LHCN-M2 (cell line): ENCODE measurements at places on chromosomes 11 and 22.

- DNase-seq, result peak; percentile 40
Observed at GRCh38 chr22:36405671-36406538, 18.1 kb upstream of the MYH9 start.

- DNase-seq, result peak; percentile 99
Observed at GRCh38 chr11:61378713-61379313, 13.6 kb upstream of the TMEM216 start.

- DNase-seq, result no peak
Observed at GRCh38 chr22:46792841-46793261, 30.4 kb downstream of the TBC1D22A start.

DNA sequence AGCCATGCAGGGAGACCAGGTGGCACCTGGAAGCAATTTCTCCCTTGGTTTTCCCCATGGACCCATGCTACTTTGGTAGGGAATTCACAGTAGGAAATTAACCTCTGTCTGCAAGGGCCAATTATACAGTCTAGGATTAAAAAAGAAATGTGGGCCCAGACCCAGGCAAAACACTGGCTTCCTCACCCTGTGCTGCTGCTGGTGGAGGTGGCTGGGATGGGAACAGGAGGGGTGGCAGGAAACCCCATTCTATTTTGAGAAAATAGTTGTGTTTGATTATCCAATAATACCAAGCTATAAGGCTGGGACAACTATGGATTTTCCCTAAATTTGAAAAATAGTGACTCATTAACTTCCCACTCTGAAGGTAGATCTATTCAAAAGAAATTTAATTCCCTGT, 417.0 kb upstream of the NARS2 start:
- no peak for DNase-seq

GRCh38 chr22:27023591-27023990, 366.2 kb downstream of the MIAT start:
- DNase-seq, result no peak

GRCh38 chr11:67695606-67696005, 21.2 kb upstream of the ALDH3B2 start:
- no peak for DNase-seq

- DNase-seq, result no peak
Observed at GRCh38 chr11:83299681-83300080, 13.5 kb upstream of the CCDC90B start.

DNA sequence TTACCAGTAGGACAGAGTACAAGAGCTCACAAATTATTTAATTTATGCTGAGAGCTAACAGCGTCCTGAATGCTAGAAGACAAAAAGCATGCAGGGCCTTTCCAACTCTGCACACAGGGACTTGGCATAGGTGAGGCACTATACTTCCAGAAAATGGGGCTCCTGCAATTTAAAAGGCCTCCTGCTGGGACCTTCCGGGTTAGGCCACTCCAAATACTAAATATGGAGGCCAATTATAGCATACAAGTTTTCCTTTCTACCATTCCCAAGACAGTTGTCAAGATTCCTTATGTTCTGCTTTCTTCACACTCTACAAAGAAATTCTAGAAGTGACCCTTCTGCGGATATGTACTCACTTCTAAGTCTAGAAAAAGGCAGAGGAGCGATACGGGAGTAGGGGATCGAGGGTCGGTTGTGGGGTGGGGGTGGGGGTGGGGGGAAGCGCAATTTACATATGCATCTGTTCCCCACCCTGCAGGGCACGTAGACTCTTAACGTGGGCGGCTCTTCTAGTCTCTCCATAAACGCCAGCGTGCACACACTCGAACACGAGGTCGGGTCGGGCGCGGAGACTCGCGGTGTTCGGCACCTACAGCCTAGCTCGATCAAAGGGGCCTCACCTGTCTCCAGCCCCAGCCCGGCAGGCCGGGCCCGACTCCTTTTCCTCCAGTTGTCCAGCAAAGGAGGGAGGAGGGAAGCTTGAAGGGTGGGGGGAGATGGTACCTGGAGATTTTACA, 728 bp downstream of the DCUN1D5 start:
- DNase-seq, result peak; percentile 29

DNA sequence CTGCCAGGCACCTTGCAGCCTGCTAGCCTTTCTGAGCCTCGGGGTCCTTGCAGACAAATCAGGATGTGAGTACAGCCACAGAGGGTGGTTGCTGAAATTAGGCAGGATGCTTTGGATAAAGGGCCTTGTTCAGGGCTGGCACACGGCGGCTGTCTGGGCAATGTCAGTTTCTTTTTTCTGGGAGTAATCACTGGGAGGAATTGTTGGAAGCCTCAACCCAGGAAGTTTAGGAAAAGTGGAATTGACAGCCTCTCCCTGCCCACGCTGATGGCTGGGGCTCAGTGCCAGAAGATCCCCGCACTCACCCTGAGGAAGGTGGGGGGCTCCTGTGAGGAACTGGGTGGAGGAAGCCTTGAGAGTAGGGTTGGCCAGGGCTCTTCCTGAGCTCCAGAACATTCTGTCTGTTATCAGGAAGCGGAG, 37.4 kb downstream of the CD82 start:
- no peak for DNase-seq

DNA sequence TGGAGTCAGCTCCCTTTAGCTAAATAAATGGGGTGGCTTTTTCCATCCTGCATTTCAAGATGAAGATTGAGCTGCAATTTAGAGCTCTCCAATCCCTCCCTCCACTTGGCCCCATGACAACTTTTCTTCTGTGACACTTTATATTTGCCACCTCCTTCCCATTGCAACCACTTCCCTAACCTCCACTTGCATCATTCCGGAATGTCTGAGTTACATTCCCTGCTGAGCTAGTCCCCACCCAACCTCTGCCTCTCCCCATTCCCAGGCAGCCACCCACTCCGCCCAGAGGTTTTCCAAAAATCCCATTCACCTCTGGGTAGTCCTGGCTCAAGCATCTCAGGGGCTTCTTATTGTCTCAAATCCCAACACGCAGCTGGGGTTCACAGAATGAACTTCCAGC, 24.7 kb downstream of the PC start:
- no peak for DNase-seq

- no peak for DNase-seq
Observed at GRCh38 chr11:36097219-36097650, 153.4 kb downstream of the LDLRAD3 start.

GRCh38 chr11:30919389-30920152, 333.4 kb upstream of the MPPED2 start:
- peak; percentile 83 for DNase-seq

DNA sequence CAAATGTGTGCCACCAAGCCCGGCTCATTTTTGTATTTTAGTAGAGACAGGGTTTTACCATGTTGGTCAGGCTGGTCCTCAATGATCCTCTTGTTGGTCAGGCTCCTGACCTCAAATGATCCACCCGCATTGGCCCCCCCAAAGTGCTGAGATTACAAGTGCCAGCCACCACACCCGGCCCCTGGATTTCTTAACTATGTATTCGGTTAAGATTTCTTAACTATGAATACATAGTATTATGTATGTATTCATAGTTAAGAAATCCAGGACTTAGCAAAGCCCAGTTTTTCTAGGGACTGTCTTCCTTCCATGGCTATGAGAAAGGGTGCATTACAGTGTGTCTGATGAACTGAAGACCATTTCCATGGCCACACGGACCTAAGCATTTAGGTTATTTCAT, 1.7 kb downstream of the C11orf91 start:
- no peak for DNase-seq

GRCh38 chr11:65650547-65651338, 12.0 kb downstream of the RELA start:
- no peak for DNase-seq

DNA sequence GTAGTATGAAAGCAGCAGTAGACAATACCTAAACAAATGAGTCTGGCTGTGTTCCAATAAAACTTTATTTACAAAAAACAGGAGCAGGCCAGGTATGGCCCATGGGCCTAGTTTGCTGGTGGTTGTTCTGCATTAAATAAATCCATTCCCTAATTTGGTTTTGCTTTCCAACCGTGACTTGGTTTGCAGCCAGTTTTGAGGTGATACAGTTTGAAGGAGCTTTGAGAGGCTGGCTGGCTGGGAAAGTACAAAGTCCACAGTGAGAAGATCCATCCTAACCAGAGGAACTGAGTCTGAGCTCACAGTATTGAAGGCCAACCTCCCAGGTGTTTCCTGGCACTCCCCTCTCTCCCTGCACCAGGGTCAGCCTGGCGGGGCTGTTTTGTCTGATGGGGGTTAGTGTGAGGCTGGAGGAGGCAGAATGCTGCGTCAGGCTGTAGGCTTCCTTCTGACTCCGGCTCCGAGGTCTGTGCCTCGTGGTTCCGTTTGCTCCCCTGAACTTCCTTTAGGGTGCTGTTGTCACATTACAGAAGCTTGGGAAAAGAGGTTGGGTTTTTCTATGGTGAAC, 129.5 kb downstream of the MICAL2 start:
- DNase-seq, result no peak

DNA sequence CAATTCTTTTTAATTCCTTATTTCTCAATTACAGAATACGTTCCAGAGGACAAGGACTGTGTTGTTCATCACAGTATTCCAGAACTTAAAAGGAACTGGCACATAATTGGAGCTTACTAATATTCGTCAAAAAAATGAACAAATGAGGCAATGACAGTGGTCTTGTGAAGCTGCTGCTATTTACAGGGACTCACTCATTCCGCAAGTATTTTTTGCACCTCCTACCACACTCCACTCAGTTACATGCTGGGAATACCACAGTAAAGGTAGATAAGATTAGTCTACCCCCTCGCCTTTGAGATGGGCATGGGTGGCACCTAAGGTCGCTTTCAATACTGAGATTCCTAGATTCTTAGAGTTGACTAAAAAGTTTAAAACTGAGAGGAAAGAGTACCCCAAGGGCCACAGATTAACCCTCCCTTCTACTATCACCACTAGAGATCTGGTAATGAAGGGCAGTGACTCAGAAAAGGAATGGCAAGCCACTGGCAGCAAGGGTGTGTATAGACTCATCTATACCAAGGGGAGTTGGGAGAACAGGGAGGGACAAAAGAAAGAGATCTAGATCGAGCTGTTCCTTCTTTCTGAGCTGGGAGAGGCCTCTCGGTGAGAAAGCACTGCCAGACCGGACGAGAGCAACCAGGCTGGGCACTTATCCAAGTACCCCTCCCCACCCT, 85.0 kb downstream of the RPL27A start:
- DNase-seq, result peak; percentile 79

- peak; percentile 57 for DNase-seq
Observed at GRCh38 chr11:46520971-46521745, 72.7 kb downstream of the AMBRA1 start.

GRCh38 chr22:45709866-45710265, 38.2 kb downstream of the ATXN10 start:
- peak; percentile 72 for DNase-seq

GRCh38 chr22:33888821-33889220, 31.5 kb downstream of the LARGE1 start:
- no peak for DNase-seq

DNA sequence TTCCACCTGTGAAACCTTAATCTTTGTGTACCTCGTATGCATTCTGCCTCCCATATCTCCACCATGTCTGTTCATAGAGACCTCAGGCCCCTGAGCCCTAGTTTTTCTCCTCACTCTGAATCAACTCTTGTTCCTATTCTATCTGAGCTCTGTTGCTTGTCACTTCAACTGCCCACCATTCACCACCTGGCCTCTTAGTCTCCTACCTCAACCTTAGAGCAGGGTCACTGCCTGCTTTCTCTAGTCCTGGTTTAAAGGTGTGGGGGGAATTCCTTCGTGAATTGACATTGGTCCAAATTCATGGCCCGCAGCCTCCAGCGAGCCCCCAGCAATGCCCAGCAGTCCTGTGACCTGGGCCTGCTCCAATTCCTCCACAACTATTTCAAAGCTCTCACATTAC, 39.4 kb upstream of the TUB start:
- DNase-seq, result no peak

DNA sequence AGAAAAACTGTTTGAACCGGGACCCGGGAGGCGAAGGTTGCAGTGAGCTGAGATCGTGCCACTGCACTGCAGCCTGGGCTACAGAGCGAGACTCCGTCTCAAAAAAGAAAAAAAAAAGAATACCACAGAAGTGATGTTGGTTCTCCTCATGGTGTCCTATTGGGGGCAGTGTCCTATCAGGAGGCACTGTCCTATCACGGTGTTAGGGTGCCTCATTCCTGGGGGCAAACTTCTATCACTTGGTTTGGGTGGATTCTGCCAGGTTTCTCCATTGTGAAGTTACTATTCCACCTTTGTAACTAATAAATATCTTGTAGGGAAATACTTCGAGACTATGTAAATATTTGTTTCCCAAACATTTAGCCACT, 19.6 kb downstream of the PRR14L start:
- no peak for DNase-seq

DNA sequence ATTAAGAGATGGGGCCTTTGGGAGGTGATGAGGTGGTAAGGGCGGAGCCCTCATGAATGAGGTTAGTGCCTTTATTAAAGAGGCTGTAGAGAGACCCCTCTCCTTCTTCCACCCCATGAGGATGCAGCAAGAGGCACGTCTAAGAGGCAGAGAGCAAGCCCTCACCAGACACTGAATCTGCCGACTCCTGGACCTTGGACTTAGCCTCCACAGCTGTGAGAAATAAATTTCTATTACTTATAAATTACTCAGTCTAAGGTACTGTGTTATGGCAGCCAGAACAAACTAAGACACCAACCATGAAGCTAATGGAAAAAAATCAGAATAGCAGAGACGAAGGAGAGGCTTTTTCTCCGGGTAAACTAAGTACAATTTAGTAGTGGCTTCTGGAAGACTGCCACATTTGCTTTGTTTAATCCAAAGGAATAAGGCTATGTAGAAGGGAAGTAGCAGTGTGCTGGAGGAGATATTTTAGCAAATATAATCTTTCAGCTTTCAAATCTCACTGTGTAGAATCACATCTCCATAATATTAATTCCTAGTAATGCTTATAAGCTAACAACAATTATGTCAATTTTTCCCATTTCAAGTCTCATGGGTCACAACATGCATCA, 12.3 kb upstream of the SIK2 start:
- DNase-seq, result no peak

DNA sequence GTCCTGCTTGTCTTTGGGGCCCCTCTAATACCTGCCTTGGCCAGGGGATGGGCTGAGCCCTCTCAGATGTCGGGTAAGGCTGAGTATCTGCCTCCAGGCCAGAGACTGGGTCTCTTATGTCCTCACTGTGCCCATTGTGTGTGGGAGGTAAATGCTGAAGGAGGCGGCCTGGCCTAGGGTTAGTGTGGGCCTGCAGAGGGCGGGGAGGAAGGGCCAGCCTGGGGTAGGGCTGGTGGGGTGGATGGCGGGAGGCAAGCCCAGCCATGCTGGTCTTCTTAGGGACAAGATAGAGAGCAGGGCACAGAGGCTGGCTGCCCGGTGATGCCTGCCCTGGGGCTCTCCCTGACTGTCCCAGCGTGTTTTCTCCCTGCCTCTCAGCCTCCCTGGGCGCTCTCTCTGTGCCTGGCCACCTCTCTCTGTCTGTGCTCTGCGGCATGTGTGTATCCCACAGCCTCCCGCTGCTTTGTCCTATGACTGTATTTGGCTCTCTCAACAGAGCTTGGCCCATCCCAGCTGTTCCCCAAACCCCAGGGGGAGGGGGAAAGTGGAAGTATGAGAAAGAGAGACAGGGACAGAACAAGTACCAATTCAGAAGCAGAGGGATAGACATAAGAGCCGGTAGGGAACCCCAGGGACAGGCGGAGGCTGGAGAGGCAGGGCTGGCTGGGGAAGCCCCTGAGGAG, 57.0 kb downstream of the PDE2A start:
- DNase-seq, result peak; percentile 76
